ENCODE measurements at places on chromosomes 6 and 20. TPM values are rescaled to one million over a fixed set of nuclear protein-coding genes. Genes with fewer than 3 reads are reported as not detected.

DNA sequence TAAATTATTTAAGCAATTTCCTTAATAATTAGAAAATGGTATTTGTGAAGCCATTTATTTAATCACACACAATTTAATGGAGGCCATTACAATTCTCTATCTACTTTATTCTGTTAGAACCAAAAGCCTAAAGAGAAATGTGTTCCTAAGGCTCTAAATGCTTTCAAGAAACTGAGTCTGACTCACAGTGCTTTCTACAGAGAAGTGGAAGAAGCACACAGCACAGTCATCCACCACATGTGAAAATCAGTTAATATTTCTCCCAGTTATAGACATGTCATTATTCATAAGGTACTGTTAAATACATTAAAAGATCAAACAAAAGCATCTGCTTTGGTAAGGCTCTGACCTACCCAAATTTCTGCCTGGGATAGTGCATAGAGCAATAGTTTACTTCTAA, 214.4 kb downstream of the ALDH8A1 start:
- DNase-seq = no peak

GRCh38 chr6:36273802-36274514, 4.1 kb downstream of the PNPLA1 start:
- no peak for DNase-seq

GRCh38 chr6:8736156-8736895, 301.0 kb upstream of the SLC35B3 start:
- no peak for DNase-seq

DNA sequence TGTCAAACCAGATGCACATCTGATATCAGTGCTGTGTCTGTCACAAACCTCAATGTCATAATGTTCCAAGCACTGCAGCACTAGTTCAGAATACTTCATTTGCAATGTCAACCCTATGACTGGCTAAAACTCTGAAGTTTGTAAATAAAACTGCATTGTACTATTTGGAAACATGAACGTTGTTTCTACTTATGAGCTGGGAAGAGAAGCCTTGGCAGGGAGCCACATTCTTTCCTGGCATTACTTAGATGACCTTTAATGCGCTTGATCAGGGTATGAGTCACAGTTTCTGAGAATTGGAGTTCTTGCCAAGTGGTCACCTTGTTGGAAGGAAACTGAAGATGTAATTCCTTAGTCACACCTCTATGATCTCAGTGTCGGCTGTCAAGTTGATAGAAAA, 664.8 kb upstream of the MMS22L start:
- DNase-seq = peak; percentile 18

DNA sequence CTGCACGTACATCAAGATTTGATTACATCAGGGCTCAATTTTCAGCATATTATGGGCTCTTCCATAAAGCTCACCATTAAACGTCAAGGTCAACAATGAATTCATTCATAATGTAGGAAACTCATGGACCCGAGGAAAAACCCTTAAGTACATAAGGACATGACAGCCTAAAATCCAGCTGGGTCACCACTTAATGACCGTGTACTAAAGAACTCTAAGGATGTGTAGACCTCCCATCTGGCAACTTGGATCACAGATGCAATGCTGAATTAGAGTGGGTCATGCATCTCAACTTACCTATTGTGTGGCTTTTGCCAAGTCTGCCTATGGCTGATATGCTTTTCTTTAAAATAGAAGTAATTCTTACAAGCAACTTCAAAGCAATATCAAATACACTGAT, 26.7 kb upstream of the DEFB112 start:
- DNase-seq = no peak

DNA sequence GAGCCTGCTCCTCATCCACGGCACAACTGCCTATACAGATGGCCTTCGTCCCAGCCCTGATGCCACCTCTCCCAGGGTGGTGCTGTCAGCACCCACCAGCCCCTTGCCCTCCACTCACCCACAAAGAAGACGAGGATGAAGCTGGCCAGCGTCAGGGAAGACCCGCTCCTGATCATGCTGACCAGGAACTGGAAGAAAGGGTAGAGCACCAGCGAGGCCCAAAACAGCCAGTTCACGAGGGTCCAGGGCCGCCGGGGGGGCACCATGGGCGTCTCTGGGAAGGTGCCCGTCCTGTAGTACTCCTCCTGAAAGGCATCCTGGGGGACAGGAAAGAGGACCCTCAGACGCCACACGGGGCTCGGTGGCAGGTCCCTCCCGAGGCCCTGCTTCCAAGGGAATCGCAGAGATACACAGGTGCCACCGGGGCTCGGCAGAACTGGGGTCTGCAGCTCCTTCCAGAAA, 134.5 kb downstream of the AGPAT4 start:
- no peak for DNase-seq

GRCh38 chr20:37564388-37565133, 36.9 kb upstream of the BLCAP start:
- DNase-seq = no peak

GRCh38 chr20:44392776-44393607, 37.5 kb downstream of the HNF4A start:
- DNase-seq = no peak

DNA sequence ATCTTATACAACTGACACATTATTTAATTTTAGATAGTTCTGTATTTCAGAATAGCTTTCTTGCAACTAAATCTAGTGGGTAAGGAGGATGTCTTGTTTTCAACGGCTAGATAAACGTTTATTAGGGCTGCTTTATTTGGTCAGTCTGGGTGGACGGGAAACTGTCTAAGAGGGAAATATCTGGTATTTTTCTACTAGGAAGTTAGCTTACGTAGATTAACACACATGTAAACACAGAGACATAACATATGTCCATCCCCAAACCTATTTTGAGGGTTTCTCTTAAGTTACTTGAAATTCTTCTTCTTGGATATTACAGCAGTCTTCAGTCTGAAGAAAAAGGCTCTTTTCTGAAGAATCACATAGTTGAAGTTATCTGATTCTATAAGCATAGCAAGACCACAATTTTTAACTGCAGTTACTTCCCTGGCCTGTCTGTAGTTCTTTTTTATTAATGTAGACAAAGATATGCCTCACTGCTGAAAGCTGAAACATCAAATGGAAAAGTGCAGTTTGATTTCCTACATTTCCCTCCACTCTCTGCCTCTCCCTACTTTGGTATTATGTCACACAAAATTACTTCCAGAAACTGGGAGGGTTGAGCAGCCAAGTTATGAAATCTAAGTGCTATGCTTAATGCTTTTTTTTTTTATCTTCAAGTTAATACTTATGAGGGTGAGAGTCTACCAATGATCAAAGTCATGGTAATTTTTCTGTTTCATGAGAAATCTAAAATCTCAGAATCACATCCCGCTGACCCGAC, 37.4 kb downstream of the PLAGL1 start:
- DNase-seq = no peak

- DNase-seq = no peak
Measured at GRCh38 chr6:38271081-38271480, 368.6 kb downstream of the BTBD9 start.

DNA sequence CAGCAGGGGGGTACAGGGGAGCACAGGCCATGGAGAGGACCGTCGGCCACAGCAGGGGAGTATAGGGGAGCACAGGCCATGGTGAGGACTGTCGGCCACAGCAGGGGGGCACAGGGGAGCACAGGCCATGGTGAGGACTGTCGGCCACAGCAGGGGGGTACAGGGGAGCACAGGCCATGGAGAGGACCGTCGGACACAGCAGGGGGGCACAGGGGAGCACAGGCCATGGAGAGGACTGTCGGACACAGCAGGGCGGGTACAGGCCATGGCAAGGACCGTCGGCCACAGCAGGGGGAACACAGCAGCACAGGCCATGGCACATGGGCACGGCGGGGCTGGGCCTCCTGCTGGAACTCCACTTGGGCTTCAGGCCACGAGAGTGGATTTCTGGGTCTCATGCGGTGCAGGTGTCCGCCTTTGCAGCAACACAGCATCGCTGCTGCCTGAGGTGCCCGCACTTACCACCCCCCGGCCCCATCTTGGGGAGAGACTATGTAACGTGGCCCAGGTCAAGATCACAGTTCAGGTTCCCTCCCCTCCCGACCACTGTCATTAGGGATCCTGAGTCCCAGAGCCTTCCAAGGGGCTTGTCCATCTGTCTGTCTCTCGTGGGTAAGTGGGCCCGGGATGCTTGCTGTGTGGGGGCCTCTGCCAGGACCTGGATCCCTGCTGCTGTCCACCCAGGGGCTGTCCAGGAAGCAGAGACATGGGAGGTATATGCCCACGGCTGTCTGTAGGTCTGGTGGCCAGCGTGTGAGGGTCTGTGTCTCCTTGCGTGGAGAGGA, 2.5 kb downstream of the NPBWR2 start:
- DNase-seq = no peak

DNA sequence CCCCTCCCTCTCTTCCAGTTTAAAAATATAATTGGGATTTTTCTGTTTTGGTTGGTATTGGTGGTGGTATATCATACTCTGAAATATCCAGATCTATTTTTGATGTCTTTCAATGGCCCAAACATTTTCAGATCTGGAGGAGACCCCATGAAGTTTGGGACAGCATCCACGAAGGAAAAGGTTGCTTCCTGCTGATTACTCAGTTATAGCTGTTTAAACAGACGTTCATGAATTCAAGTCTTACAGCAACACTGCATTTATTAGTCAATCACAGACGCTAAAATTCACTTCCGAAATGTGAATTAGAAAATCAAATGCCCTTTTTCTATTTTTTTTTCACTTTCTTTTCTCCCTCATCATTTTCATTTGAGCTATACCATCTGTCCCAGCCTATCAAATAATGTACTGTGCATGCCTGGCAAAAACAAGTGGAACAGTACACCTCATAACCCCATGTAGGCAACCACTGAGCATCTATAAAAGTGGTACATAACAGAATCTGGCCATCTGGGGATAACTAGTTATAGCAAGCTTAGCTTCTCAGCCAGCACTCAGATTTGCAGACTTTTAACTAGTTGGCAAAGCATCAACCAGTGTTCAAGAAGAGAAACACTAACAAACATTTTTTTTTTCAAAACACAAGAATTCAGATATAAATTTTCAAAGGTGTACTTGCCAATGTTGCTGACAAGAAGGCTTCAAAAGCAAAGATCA, 124.5 kb downstream of the HIVEP2 start:
- no peak for DNase-seq

DNA sequence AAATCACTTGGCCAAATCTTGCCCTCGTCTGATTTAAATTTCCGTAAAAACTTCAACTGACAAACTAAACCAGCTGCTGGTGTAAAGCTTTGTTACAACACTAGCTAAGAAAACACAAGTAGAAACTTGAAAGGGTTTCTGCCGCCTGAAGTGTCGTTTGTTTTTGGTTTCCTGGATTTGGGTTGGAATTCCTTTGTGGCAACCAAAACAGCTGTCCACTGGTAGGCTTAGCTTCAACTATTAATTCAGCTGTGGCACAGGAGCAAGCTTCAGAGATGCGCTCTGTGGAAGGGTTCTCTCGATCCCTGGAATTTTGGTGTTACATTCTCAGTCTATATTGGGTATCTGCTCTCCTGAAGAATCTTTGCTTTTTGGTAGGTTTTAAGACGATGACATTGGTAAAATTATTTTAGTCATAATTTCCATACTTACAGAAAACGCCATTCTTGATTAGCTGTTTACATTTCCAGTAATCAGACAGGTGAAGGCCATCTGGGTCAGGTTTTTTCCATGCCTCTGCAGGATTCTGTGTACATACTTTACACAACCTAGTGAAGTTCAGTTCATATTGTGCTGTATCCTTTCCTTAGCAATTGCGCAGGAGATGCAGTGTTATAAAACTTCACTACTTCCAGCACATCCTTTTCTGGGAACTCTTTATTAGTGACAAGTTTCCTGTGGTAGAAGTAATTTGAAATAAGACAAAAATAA, 29.9 kb upstream of the SAMD3 start:
- DNase-seq = no peak

DNA sequence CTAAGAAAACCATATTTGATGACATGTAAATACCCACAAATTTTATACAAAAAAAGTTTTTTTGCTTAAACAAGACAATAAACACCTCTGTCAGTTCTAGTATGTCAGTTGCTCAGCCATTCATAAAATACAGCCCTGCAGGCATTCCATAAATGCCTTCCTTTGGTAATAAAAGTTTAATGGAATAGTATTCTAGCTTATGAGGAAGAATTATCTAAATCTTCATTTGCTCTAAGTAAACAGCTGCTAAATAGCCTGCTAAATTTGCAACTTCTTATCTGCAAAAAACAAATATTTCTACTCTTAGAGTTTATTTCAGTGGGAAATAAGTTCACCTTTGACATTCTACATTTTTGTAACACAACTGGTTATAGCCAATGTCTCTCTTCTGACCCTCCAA, 108.8 kb downstream of the SMLR1 start:
- no peak for DNase-seq

DNA sequence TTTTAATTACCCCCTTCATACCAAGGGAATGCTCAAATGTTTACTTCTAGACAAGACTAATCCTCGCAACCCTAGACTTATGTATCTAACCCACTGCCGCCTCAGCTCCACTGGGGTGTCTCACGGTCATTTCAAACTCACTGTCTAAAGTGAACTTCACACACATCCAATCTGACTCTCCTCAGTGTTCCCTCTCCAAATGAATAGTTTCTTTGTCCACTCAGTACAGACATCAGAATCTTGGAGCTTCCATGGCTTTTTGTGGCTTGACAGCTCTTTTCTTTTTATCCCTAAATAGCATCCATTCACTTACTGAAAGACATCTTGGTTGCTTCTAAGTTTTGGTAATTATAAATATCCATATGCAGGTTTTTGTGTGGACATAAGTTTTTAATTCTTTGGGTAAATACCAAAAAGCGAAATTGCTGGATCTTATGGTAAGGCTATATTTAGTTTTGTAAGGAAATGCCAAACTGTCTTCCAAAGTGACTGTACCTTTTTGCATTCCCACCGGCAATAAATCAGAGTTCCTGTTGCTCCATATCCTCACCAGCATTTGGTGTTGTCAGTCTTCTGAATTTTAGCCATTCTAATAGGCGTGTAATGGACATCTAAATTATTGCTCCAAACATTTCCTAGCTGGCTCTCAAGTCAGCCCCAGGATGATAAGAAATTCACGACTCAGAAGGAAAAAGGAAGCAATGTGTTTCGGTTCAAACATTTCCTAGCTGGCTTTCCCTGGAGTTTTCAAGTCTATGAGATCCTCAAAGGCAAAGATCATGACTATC, 73.1 kb downstream of the DNAAF9 start:
- DNase-seq = no peak

DNA sequence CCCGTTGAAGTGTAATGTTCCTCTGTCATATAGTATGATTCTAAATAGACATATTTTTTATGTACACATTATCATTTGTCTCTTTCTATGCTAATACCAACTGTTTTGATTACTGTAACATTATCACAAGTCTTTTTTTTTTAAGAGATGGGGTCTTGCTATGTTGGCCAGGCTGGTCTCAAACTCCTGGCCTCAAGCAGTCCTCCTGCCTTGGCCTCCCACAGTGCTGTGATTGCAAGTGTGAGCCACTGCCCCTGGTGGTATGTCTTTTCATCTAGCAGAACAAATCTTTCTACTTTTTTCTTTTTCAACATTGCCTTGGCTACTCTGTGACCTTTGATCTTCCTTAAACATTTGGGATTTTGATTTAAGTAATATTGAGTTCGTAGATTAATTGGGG, 57.7 kb downstream of the SLX4IP start:
- DNase-seq = no peak

The THBD gene
- 5.3 TPM for polyA plus RNA-seq

The GPR6 gene
- not detected for polyA plus RNA-seq

The XPO5 gene
- 47.9 TPM for polyA plus RNA-seq

The CNBD2 gene
- polyA plus RNA-seq = 0.91 TPM

The TPBG gene
- polyA plus RNA-seq = 26.4 TPM

The VSX1 gene
- not detected for polyA plus RNA-seq

The SLC17A9 gene
- 1.0 TPM for polyA plus RNA-seq

The BFSP1 gene
- 3.3 TPM for polyA plus RNA-seq
